ENCODE measurements at places on chromosomes 16 and 17.

DNA sequence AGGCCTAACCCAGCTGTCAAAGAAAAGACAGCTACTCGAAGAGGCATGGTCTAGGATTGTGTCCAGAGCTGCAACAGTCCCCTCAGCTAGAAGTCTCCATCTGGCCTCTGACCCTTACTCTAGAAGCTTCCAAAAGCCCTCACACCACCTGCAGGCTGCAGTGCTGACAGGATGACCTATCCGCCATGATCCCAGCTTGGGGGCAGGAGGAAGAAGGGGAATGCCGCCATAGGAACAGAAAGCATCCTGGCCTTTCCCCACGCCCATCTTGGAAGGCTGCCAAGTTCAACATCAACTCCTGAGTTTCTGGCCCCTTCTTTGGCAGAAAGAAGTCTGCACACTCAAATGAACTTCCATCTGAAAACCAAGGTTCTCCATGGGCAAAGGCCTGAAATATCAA lies 3.1 kb upstream of the KRT36 start:
- DNase-seq: no peak

GRCh38 chr17:41773190-41773588 lies 13.3 kb downstream of the JUP start:
- DNase-seq: no peak

DNA sequence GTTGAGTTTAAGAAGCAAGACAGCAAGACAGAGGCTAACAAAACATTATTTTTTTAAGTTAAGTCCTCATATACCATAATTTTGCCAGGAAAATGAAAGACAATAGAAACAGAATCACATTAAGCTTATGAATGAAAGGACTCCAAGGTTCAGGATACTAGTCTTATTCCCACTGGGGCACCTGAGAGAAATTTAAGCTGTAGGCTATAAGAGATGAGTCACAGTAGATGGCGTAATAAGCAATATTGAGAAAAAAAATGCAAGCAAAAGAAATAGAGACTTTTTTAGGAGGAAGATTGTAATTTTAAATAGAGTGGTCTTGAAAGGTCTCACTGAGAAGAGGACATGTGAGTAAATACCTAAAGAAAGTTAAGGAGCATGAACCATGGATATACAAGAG lies 57.1 kb upstream of the KIF2B start:
- no peak for DNase-seq

GRCh38 chr17:72898725-72899124 lies 193.8 kb downstream of the SLC39A11 start:
- DNase-seq: no peak

Measured in activated CD4-positive, alpha-beta T cell treated with anti-CD3 and anti-CD28 coated beads, Interleukin-2, amount 50 U/mL, for 24 hours (primary cell).